ENCODE measurements at places on chromosomes 4 and X. TPM values are rescaled to one million over a fixed set of nuclear protein-coding genes. Genes with fewer than 3 reads are reported as not detected.

DNA sequence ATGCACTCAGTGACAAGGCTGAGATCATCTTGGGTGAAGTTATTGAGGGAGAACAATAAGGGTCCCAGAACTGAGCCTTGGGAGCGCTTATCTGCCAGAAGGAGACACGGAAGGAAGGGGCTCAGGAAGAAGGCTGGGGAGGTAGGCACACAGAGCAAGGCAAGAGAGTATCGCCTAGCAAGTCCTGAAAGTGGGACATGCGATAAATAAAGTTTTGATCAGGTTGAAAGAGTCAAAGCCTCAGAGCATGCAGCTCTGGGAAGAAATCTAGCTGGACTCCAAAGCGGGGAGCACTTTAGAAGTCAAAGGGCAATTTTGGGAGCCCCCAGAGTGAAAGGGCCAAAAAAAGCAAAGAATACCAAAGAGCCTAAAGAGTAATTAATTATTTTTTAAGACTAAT is 17.7 kb upstream of the ANXA3 start:
- no peaks in the 10 kb centered on the region for H3K36me3 ChIP-seq
- peaks cover 1% of the 10 kb centered on the region for H3K27me3 ChIP-seq
- H3K27ac ChIP-seq = no peak overlapping the region

GRCh38 chrX:148416142-148416541 is 84.3 kb upstream of the AFF2 start:
- H3K4me3 ChIP-seq = no peak overlapping the region
- no peaks in the 10 kb centered on the region for H3K27me3 ChIP-seq
- H3K36me3 ChIP-seq = no peaks in the 10 kb centered on the region
- H3K27ac ChIP-seq = no peak overlapping the region

DNA sequence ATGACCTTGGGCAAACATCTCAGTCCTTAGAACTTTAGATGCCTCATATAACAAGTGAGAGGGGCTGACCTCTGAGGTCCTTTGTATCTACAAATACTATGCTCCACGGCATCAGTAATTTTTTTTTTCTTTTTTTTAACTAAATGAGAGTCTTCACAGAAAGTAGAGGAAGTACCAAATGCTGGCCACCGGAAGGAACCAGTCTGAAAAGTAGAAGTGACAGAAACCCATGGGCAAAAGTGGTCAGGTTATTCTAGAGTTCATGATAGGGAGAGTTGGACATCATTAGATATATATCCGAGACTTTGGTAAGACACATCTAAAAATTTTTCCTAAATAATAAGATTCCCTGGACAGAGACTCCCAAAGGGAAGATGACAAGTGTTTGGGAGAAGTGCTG is 53.7 kb downstream of the COQ2 start:
- H3K27ac ChIP-seq = peak overlapping the region; percentile 44
- DNase-seq = no peak
- H3K4me1 ChIP-seq = peaks cover 63% of the 10 kb centered on the region
- H3K36me3 ChIP-seq = peaks cover 43% of the 10 kb centered on the region
- H3K4me3 ChIP-seq = no peak overlapping the region
- peaks cover 8% of the 10 kb centered on the region for H3K27me3 ChIP-seq

GRCh38 chrX:46628460-46629371 is 55.2 kb downstream of the CHST7 start:
- H3K4me1 ChIP-seq = peaks cover 34% of the 10 kb centered on the region
- DNase-seq = no peak
- peaks cover 18% of the 10 kb centered on the region for H3K36me3 ChIP-seq

Gene USP17L26
- total RNA-seq = not detected

Gene CYLC1
- not detected for total RNA-seq

All from activated CD4-positive, alpha-beta T cell treated with anti-CD3 and anti-CD28 coated beads, Interleukin-2, amount 10 ng/mL, durations not matched to agents 7 days and 5 days (primary cell).